ENCODE measurements at places on chromosomes 5 and 9.

DNA sequence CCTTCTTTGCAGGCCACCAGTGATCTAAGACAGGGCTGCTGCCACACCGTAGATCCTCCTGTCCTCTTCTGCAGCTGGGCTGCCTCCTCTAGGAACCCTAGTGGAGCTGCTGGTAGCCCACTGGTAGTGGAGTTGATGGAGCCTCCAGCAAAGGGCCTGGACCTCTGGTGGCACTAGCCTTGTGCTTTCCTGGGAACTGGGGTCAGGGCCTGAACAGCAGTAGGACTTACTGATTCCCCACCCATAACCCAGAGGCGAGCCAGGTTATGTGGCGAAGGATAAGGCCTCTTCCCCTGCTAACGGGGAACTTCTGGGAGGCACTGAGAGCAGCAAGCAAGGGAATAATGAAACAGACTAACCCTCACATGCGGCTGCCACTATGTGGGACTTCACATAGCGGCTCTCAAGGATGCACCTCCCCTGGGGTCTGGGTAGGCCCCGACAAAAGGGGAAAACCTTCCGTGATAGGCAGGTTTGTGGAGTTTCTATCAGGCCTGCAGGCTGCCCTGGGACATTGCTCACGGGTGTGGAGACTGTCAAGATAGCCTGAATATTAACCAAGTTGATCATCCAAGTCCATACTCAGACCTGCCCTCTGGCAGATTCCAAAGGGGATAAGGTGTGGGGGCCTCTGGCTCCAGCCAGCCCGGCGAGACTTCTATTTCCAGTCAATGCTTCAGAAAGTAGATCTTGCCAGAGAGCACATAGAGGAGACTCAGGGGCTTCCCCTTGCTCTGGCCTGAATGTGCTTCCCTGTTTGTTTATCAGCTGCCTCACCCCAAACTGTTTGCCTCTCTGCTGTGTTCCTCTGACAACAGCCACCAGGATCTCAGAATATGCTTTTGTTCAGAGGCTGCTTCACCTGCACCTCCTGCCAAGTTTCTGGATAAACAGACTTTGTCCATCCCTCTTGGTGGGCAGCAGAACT, 7.4 kb downstream of the SLC22A4 start:
- DNase-seq, result no peak

DNA sequence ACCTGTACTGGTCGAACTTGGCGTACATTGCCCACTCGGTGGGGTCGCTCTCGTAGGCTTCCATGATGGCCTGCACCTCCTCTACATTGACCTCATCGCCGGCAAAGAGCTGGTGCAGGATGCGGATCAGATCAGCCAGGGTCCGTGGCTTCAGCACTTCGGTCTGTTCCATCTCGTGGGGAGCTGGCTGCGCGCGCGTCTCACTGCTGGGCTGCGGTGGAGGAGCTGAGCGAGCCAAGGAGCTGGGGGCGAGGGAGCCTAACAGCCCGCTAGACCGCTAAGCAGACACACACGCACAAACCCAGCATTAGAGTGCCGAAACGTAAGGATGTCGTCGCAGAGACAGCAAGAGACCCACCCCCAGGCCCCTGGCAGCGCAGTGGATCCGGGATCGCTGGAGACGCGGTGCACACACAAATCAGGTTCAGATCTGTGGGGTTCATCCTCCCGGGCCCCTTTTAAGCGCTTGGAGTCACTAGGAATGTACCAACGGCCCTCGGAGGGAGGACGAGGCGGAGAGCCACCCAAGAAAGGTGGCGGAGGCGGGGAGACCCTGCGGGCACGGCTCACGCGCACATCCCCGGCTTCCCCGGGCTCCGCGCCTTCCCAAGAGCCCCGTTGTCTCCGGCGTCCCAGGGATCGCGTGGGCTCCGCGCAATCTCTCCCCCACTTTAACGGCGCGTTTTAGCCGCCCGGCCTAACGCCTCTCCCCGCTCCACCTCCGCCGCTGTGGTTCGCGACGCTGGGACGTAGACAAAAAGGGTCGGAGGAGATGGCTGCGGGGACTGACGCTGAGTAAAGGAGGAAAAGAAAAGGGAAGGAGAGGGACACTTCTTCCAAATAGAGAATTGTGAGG, at the start of gene CDO1:
Gene CDO1, minus strand, starts transcription at position 434 of the 856 bp plus-strand sequence. Its CDS starts 262 bp downstream, at position 172.
- no peak for DNase-seq

- DNase-seq, result no peak
These were observed 708.8 kb downstream of the PTPRD start for GRCh38 chr9:9904041-9904440.

DNA sequence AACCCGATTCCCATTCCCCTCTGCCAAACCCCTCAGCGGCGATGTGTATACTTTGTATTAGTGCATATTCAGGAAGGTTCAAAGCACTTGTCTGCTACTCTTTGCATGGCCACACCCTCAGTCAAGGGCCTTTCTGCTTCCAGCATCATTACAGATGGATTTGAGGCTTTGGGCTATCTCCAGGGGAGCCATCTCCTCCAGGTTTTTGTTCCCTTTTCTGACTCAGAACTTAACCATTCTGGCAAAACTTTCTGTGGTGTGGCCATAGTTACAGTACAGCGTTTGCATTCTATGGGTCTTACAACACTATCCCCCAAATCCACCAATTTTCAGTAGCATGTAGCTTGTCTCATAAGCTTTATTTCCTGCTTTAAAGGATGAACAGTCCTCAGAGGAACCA, 36.0 kb upstream of the SVEP1 start:
- DNase-seq, result no peak

DNA sequence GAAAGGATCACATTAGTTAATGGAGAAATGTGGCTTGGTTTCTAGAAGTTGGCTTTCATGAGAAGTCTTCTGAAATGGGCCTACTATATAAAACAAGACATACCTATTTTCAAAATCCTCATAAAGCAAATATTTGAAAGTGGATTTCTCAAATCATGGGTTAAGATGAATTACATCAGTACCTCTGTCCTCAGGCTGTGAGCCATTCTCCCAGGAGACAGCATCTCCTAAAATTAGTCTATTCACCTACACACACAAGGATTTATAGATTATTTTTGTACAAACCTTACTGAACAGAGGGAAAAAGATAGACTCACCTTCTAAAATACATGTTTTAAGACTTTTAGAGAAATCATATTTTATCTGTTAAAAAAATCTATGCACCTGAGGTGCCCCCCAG, 32.1 kb upstream of the SPOCK1 start:
- no peak for DNase-seq

DNA sequence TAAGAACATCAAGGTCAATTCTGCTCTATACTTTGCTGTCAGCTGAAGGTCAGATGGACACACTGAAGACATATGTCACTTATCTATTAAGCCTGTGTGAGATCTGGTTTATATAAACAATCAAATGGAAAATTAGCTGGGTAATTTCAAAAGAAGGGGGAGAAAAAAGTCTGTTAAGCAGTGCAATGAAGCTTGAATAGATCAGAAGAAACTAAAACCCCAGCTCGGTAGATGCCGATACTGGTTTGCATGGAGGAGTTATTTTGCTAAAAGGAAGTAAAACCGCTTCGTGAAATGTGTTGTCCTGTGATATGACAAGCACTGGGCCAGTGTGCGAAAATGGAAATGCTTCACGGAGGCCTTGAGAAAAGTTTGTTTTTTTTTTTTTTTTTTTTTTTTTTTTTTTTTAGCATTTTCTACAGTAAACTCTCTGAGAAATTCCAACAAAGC, 148.8 kb downstream of the MEF2C start:
- no peak for DNase-seq

DNA sequence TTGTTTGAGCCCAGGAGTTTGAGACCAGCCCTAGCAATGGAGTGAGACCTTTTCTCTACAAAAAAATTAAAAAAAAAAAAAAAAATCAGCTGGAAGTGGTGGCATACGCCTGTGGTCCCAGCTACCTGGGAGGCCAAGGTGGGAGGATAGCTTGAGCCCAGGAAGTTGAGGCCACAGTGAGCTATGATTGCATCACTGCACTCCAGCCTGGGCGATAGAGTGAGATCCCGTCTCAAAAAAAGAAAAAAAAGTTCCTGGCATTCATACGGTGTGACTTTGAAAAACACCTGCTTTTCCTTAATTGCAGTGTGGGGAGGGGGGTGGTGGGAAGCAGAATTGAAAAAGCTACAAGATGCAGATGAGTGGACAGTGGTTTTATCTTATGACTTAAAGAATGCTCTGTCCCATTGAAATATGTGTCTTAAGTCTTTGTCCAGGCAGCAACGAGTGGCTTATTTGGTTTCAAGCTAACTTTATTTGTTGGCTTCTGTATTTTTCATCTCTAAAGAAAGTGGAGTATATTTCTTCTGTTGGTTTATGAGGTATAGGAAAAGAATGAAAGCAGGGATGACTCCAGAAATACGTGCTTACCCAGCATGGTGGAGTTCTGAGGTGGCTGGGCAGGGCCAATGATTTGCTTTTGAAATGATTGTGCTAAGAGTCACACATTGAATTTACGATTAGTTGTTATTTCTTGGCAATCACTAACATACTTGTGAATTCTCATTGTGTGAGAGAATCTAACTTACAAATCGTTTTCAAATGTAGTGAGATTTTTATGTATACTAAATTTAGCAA, 27.8 kb downstream of the ROPN1L start:
- DNase-seq, result no peak

DNA sequence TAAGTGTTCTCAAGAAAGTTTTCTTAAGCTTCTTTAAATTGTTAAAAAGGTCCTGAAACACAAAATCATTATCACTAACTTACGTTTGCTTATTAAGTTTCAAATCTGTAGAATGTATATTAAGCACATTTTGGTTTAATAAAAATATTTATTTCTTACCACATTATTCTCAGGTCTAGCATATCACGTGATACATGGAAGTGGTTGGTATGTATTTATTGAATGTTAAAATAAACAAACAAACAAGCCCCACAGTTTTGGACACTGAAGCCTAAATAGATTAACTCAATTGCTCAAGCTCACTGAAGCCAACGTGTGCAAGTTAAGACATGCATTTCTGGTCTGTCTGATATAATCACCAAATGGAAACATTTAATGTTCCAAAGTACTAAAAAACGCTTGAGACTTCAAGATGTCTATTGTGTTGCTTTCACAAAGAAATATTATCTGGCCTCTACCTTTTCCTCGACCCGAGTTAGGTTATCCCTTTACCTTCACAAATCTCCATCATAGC, 1136.9 kb downstream of the TAF11L14 start:
- DNase-seq, result no peak

- no peak for DNase-seq
These were observed 71.8 kb downstream of the SYK start for GRCh38 chr9:90873422-90873821.

- no peak for DNase-seq
These were observed 22.9 kb upstream of the CAVIN4 start for GRCh38 chr9:100554935-100555401.

DNA sequence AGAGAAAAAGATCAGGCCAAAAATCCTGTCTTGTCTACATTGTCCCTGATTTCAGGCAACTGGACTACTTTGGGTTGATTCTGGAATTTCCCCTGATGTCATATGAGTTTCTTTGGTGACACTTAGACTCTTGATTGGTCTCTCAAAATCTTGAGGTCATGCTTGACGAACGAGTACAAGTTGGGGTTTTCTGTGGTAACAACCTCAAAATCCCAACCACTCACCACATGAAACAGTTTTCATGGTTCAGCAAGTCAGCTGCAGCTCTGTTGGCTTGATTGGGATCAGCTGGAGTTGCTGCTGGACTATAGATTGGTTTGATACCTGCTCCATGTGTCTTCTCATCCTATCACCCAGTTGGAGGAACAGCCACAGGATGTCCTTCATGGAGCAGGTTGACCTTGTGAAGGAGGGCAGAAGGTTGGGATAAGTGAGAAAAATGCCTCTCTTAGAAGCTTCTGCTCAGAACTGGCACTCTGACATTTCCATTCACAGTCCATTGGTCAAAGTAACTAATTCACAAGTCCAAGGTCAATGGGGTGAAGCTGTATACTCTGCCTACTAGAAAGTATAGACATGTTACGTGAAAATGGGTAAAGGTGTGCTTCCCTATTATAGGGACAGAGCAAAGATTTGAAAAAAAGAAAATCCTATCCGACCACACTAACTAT, 284.5 kb downstream of the SH3GL2 start:
- no peak for DNase-seq

DNA sequence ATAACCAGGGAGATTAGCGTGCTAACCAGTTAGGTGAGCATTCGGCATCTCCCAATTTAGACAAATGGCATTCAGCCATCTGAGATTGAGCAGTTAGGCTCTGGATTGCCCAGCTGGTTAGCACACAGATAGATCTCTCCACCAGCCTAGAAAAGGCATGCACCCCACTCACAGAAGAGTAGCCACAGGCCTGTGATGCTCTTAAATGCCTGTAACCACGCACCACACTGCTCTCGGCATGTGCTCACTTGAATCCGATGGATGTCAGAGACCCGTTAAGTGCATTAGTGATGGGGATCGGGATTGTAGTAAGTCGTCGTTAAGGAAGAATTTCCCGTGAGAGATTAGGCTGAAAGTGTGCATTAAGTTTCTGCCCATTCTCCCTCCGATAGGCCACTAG, 23.0 kb downstream of the MARCHF6 start:
- no peak for DNase-seq

DNA sequence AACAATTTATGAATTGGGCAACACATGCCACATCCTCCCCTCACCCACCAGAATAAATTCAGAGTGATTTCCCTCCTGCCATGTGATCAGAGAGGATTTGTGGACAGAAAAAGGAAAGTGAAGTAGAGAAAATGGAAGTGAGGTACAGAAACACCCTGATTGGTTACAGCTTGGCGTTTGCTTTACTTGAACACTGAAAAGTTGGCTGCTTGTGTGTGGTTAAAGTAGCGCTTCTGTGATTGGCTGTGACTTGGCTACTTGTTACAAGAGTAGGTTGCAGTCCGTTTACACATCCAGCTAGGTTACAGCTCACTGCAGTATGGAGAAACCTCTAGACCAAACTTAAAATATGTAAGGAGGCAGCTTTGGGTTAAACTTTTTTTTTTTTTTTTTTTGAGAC, 205.2 kb upstream of the ZNF608 start:
- DNase-seq, result no peak

All from activated CD8-positive, alpha-beta memory T cell treated with anti-CD3 and anti-CD28 coated beads, Interleukin-2, amount 50 U/mL, for 4 hours (primary cell).